Muscle of leg (tissue), 16 donors: ENCODE measurements at places on chromosomes 6 and 20.

DNA sequence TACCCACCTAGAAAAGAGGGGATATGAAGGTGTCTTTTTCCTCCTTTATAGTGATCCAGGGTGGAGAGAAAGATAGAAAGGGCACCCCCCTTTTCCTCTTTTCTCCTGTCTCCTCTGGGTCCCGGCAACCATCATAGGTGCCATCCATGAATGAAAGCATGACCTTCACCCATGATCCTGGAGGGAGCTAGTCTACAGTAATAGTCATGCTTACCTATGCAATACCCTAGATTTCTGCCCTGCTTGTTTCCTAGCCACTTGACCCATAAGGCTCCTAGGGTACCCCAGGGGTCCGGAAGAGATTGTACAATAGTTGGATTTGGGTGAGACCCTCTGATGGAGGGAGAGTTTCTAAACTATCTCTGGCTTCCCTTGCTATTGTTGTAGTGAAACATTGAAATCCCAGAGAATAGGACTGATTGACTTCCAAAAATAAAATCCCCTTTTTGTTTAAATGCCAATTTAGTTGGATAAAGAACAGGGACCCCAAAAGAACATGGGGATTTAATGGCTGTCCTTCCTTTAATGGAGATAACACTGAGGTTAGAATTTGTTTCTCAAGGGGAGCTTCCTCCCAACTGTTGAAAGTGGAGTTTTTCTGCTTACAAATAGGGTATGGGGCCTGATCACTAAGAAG is 366.8 kb upstream of the KHDRBS2 start:
- no peak overlapping the region for H3K27ac ChIP-seq
- H3K27me3 ChIP-seq, result no peaks in the 10 kb centered on the region
- H3K4me3 ChIP-seq, result no peak overlapping the region
- no peaks in the 10 kb centered on the region for H3K36me3 ChIP-seq

DNA sequence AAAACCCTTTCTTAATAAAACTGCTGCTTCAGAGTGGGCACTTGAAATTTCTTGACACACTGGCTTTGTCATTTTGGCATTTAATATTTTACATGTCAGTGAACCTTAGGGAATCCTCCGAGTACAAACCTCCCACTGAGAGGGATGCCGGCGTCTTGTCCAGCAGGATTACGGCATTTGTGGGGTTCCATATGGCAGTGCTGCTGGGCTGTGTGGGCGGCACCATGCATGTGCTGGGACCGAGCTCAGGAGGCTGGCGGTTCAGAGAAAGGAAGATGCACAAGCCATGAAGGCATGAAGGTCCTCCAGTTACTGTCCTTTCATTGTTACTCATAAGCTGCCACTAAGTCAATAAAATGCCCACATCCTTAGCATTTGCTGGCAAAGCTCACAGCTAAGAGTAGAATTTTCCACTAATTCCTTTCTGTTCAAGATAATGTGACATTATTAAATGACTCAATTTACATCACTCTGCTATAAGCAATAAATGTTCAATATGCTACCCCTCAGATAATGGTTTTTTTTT is 61.4 kb downstream of the LY86 start:
- peaks cover 9% of the 10 kb centered on the region for H3K4me1 ChIP-seq
- DNase-seq, result no peak
- no peaks in the 10 kb centered on the region for H3K36me3 ChIP-seq
- no peaks in the 10 kb centered on the region for H3K27me3 ChIP-seq
- H3K27ac ChIP-seq, result no peak overlapping the region

GRCh38 chr6:124722141-124722878 is 239.9 kb upstream of the RNF217 start:
- H3K27ac ChIP-seq, result no peak overlapping the region
- no peaks in the 10 kb centered on the region for H3K36me3 ChIP-seq
- no peak overlapping the region for H3K4me3 ChIP-seq
- DNase-seq, result peak; percentile 67

GRCh38 chr20:45823949-45824835 is 2.9 kb downstream of the TNNC2 start:
- peaks cover 44% of the 10 kb centered on the region for H3K4me1 ChIP-seq
- H3K4me3 ChIP-seq, result peak overlapping the region; percentile 57
- H3K27me3 ChIP-seq, result peaks cover 24% of the 10 kb centered on the region

- H3K36me3 ChIP-seq, result peaks cover 12% of the 10 kb centered on the region
- no peak for DNase-seq
- no peak overlapping the region for H3K4me3 ChIP-seq
- H3K4me1 ChIP-seq, result no peaks in the 10 kb centered on the region
Measured at GRCh38 chr6:126002755-126003679, 16.7 kb downstream of the TRMT11 start.

- H3K36me3 ChIP-seq, result no peaks in the 10 kb centered on the region
- peak overlapping the region; percentile 18 for H3K27ac ChIP-seq
- DNase-seq, result no peak
- H3K27me3 ChIP-seq, result no peaks in the 10 kb centered on the region
Measured at GRCh38 chr6:56746767-56747504, 104.2 kb upstream of the DST start.

DNA sequence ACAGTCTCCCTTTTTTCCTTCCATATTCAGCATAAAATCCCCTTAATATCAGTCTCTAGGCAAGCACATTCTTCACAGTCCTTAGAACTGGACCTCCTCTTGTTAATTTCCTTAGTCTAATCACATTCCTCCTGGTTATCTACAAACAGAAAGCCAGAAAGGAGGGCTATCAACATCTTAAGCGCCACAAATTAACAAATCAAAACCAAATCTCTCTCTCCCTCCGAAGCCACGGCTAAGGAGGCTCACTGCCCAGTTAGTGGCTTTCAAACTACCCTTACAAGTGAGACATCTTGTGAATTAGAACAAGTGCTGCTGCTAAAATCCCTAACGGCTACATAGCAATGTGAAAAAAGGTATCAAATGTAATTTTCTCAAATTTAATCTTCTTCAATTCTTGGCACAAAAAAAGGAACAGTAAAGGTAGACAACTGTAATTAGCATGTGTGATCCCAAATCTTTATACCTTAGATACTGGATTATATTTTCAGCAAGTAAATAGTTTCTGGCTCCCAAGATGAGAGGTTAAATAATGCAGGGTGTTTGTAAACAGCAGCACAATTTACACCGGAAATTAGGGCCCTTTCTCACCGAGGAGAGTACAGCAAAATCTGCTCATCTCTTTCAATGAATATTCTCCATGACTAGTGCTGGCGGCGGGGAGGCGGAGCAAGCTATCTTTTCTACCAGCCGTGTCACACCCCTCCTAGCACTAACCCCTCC is 1.4 kb upstream of the TRIM39 start:
- H3K27ac ChIP-seq, result peak overlapping the region; percentile 96
- DNase-seq, result no peak
- peak overlapping the region; percentile 77 for H3K4me3 ChIP-seq
- peaks cover 16% of the 10 kb centered on the region for H3K4me1 ChIP-seq
